Activated CD8-positive, alpha-beta T cell treated with anti-CD3 and anti-CD28 coated beads for 36 hours (primary cell): ENCODE measurements at places on chromosomes 7 and 10. TPM values are rescaled to one million over a fixed set of nuclear protein-coding genes. Genes with fewer than 3 reads are reported as not detected.

DNA sequence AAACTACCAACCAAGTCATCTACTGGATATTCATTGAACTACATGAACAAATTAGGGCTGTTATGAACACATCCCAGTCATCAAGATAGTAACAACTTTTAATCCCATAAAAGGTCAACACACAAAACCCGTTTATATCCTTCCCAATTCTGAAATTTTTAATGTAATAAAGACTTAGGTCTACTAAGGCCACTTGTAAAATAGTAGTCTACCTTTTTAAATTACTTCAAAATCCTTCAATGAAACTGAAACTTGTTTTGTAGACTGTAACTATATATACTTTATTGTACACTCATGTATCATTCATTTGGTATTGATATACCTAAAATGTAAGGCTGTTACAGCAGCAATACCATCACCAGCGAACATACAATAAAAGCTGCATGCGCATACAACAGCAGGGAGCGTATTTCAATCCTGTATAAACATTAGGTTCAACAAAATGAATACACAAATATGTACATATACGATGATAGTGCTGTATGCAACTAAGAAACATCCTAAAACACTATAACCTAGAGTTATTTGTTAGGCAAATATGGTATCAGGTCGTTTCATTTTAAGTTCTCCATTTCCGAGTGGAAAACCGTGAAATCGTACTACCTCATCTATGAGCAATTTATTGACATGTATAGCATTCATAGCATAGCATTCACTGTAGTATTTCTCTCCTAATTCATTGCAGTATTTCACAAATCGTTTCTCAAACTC lies 973 bp downstream of the ATAD1 start:
- no peaks in the 10 kb centered on the region for H3K27me3 ChIP-seq
- DNase-seq = no peak
- peaks cover 35% of the 10 kb centered on the region for H3K4me1 ChIP-seq
- peak overlapping the region; percentile 89 for H3K4me3 ChIP-seq
- peaks cover 26% of the 10 kb centered on the region for H3K36me3 ChIP-seq
- peak overlapping the region; percentile 97 for H3K27ac ChIP-seq

- H3K27me3 ChIP-seq = peaks cover 5% of the 10 kb centered on the region
- no peak overlapping the region for H3K4me3 ChIP-seq
- peak; percentile 37 for DNase-seq
- no peaks in the 10 kb centered on the region for H3K36me3 ChIP-seq
- H3K4me1 ChIP-seq = peaks cover 40% of the 10 kb centered on the region
- H3K27ac ChIP-seq = no peak overlapping the region
These were observed 70.0 kb downstream of the AFAP1L2 start for GRCh38 chr10:114334301-114334700.

The NEUROD6 gene
- not detected for total RNA-seq

DNA sequence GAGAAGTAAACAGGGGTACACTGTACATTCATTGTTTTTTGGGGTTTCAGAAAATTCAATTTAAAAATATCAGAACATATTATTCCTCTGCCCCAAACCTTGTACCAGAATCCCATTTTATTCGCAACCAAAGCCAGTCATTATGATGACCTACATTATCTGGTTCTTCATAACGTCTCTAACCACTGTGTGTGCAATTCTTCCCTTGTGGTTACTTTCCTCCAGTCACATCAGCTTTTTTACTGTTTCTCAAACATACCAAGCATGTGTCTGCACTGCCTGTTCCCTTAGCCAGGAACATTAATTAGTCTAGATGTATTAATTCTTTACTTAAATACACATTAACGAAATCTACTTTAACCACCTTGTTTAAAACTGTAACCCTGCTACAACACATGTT lies 64.8 kb downstream of the THSD7A start:
- H3K27me3 ChIP-seq = no peaks in the 10 kb centered on the region
- no peak overlapping the region for H3K4me3 ChIP-seq

DNA sequence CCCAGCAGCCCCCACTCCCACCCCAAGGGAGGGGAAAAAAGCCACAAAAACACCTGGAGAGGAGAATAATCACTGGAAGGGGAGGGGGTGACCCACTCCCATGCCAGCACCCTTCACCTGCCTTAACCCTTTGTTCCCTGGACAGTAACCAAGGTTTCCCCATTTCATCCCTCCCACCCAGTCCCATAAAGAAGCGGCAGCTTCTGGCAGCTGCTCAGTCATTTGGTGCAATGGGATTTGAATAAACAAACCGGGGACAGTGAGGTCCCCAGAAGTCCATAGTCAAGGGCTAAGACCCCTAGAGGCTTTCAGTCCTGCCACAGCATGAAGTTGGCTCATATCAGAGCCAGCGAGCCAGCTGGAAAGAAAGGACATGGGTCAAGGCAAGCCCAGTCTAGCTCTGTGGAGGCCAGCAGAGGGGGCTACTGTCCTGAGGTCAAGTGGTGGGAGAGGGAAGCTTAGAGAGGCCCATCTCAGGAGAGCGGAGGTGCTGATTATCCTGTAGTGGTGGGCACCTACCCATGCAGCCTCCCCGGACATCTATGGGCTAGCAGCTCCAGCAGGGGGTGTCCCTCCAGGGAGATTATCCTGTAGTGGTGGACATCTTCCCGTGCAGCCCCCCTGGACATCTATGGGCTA lies 58.9 kb upstream of the LBX1 start:
- H3K4me3 ChIP-seq = no peak overlapping the region
- no peak for DNase-seq
- peaks cover 15% of the 10 kb centered on the region for H3K4me1 ChIP-seq
- H3K36me3 ChIP-seq = no peaks in the 10 kb centered on the region
- H3K27ac ChIP-seq = no peak overlapping the region

DNA sequence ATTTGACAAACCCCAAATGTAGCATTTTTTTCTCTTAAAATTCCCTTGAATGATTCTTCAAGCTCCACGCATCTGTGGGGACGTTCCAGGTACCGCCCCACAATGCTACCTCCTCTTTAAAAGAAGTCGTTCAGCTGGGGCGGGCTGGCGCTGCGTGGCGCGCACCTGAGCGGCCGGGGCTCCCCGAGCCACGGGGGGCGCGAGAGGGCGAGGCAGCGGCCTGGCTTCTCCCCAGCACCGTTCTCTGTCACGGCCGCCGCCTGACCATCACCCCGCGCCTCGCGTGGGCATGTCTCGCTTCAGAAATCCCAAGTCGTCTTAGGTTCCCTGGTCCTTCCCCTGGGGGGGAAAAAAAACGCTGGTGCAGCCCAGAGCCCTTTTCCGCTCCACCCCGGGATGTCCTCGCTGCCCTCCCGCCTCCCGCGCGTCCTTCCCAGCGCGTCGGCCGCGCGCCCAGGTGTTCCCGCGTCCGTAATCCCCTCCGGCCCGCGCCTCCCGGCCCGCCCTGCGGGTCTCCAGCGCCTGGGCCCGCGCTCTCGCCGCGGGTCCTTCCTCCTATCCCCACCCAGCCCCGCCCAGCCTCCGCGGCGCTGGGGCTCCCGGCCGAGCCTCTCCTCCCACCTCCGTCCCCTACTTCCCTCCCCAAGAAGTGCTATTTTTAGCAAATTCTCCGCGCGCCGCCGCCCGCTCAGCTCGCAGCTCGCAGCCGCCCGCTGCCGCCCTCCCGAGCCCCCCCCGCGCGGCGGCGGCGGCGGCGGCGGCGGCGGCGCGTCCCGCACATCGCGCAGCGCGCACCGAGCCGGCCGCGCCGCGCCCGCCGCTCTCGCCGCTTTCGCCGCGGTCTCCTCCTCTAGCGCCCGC lies 58.7 kb upstream of the PRPS1L1 start:
- peaks cover 4% of the 10 kb centered on the region for H3K4me1 ChIP-seq
- H3K36me3 ChIP-seq = peaks cover 2% of the 10 kb centered on the region
- H3K27me3 ChIP-seq = peaks cover 34% of the 10 kb centered on the region
- DNase-seq = peak; percentile 5

DNA sequence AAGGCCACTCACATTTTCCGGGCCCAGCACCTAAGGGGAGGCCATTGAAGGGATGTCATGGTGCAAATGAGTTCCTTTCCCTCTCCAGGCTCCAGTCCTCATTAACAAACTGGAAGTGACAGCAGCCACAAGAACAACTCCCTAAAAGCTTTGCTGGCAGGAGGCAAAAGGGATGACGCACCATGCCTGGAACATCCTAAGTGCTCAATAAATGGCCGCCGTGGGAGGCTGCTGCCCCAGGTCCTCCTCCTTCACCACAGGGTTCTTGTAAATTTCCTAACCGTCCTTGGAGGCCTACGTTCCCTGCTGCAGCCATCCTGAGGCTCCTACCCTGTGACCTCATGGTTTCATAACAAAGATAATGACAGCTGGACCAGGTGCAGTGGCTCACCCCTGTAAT lies 41.3 kb upstream of the CAMK1D start:
- DNase-seq = no peak
- no peak overlapping the region for H3K27ac ChIP-seq
- no peak overlapping the region for H3K4me3 ChIP-seq
- H3K27me3 ChIP-seq = no peaks in the 10 kb centered on the region

DNA sequence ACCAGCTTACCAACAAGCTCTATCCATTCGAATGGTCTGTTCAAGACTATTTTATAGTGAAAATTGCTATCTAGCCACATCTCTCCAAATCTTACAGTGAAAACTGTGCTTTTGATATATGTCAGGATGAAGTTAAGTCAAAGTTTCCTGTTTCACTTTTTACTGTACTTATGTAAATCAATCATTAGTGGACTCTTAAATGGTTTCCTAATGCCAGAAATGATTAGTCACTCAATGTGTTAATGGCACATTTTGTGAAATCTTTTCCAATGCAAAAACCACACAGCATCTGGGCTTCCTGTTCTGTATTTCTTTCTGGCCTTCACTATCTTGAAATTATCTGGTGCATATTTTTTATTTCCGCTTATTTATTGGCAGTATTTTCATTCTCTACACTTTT lies 87.3 kb upstream of the STEAP1B start:
- peaks cover 6% of the 10 kb centered on the region for H3K4me1 ChIP-seq
- no peak for DNase-seq
- H3K36me3 ChIP-seq = no peaks in the 10 kb centered on the region

GRCh38 chr10:131437556-131438475 lies 126.3 kb upstream of the TCERG1L start:
- H3K27me3 ChIP-seq = peaks cover 8% of the 10 kb centered on the region
- no peak for DNase-seq
- no peaks in the 10 kb centered on the region for H3K36me3 ChIP-seq
- no peak overlapping the region for H3K4me3 ChIP-seq

- H3K27me3 ChIP-seq = peaks cover 7% of the 10 kb centered on the region
- no peak for DNase-seq
- no peaks in the 10 kb centered on the region for H3K36me3 ChIP-seq
- no peaks in the 10 kb centered on the region for H3K4me1 ChIP-seq
- H3K4me3 ChIP-seq = no peak overlapping the region
- H3K27ac ChIP-seq = no peak overlapping the region
These were observed 34.5 kb upstream of the SKAP2 start for GRCh38 chr7:26898891-26899290.

The EBF3 gene
- not detected for total RNA-seq

DNA sequence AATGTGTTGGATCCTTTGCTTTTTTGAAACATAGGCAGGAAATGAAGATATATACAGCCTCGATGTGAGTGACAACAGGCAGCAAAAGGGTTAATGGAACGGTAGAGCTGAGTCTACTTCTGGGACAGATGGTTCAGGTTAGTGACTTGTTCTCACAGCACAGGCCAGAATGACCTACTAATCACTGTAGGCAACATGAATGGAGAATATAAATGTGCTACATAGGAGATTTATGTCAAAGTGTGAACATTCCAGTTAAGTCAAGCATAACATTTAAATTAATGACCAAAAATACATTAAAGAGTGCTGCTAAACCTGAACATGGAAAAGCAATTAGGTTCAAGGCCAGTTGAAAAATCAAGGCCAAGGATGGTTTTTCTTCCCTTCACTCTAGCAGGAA lies 235.2 kb downstream of the POU6F2 start:
- H3K4me1 ChIP-seq = no peaks in the 10 kb centered on the region
- H3K27ac ChIP-seq = no peak overlapping the region
- H3K27me3 ChIP-seq = no peaks in the 10 kb centered on the region
- H3K4me3 ChIP-seq = no peak overlapping the region

DNA sequence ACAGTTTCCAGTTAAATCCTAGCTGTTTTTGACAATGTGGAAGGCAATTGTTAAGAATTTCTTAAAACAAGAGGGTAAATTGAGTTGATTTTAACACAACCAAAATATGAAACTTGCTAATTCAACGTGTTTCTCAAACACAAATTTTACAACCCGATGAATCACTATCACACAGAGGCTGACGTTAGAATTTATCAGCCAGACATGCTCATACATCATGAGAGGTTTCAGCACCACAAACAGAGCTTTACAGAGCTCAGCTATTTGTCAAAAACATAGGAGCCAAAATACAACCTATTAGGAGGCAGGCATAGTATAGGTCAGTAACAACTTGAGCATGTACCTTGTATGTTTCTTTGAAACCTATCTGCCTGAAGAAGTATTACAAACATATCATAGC lies 36.1 kb downstream of the LRRN3 start:
- no peaks in the 10 kb centered on the region for H3K27me3 ChIP-seq
- H3K4me1 ChIP-seq = no peaks in the 10 kb centered on the region
- H3K36me3 ChIP-seq = peaks cover 33% of the 10 kb centered on the region

- H3K27me3 ChIP-seq = peaks cover 7% of the 10 kb centered on the region
- no peaks in the 10 kb centered on the region for H3K4me1 ChIP-seq
- H3K36me3 ChIP-seq = no peaks in the 10 kb centered on the region
- no peak for DNase-seq
- H3K4me3 ChIP-seq = no peak overlapping the region
These were observed 183.2 kb upstream of the LYZL1 start for GRCh38 chr10:29105516-29106215.

DNA sequence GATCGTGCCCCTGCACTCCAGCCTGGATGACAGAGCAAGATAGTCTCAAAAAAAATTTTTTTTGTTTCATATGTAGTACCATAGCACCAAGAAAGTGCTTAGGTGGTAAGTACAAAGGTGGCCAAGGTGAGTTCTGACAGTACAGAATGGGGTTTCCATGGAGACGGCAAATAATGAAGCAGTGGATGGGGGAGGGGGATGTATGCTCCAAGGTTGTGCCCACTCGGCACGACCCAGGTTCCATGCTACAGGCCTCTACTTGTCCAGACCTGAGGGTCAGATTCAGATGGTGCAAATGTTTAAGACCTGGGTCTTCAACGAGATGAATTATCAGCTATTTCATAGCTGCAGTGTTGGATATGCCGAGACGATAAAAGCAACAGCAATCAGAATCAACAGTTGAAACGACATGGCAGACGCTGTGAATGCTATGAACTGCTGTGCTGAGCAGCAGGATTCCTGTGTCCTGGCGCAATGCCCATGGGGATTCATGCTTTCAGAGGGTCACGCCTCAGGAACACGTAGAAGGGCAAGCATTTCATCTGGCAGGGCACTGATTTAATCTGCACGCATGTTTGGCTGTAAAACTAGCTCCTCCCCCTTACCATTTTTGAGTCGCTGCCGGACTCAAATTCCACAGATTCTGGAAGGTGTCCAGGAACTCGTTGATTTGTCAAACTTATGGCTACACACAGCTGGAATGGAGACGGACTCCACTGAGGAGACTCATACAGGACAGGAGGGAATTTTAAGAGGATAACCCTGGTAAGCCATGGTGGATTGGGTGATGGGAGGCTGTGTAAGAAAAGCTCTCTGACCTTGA lies 256.5 kb downstream of the FRMD4A start:
- peaks cover 6% of the 10 kb centered on the region for H3K27me3 ChIP-seq
- DNase-seq = no peak
- no peaks in the 10 kb centered on the region for H3K4me1 ChIP-seq
- H3K4me3 ChIP-seq = no peak overlapping the region
- no peak overlapping the region for H3K27ac ChIP-seq
